ENCODE measurements at places on chromosomes 7 and 10.
A peak's percentile ranks its signal among the peaks of the same experiment; 100 is the strongest.

DNA sequence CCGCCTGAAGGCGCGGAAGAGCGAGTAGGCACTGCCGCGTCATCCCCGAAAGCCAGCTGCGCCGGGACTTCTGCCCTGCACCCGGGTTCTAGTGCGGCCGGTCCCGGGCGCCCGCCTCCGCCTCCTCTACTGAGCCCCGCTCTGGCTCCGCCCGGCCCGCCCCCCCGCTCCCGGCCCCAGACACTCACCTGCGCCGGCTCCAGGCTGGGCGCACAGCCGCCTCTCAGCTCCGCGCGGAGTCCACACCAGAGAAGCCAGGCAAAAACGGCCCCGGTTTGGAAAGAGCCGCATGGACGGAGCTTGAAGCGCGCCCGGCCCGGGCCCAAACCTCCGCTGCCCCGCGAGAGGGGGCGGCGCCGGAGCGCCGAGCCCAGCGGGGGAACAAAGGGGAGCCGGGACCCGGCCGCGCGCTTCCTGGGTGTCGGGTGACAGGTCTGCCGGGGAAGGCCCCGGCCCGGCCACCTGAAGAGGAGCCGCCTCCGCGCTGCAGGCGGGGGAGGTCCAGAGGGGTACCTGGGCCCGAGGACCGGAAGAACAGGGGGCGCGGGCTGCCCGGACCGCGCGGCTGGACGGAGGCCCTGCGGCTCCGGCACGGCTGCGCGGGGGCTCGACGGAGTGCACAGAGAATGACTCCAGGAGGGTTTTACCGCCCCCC lies 168.2 kb downstream of the NRF1 start:
- no peak for DNase-seq

GRCh38 chr10:110137142-110137545 lies 70.3 kb upstream of the MXI1 start:
- peak; percentile 55 for DNase-seq

DNA sequence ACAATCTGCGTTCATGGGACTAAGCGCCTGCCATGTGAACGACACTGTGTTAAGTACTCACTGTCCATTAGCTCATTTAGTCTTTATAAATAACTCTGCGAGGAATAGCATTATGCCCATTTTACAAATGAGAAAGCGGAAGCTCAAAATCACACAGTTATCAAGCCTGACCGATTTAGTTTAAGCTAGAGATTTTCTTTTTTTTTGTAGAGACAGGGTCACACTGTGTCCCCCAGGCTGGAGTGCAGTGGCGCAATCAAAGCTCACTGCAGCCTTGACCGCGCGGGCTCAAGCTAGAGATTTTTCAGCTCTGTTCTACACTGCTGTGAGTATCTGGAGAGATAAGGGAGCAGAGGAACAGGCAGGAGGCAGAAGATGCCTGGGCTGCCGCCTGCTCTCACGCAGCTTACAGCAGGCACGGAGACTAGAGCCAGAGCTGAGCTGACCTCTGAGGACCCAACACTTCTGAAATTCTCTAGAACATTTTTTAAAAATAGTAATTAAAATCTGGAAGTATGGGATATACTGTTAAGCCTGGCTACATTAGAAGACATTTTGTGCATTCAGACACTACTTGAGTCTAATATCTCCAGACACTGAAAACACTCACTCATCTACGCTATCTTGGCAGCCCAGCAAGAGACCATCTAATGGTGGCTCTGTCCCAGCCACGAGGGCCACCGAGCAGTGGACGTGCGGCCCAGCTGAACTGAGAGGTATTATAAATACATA lies 38.7 kb downstream of the GNA12 start:
- no peak for DNase-seq

DNA sequence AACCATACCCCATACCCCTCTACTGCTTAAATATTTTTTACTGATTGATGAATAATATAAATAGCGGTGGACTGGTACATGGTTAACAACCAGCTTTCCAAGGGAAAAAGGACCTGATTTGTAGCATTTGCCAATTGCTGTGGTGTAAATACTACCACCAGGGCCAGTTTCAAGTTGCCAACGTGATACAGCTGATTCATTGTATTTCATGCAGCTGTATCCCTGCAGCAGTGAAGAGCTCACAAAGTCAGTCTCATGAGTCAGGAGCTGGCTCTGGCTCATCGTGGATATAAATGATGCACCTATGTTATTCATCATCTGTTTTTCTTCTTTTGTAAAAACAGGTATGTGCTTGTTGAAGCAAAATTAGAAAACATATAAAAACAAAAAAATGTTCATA lies 15.2 kb downstream of the CALML5 start:
- DNase-seq: no peak

DNA sequence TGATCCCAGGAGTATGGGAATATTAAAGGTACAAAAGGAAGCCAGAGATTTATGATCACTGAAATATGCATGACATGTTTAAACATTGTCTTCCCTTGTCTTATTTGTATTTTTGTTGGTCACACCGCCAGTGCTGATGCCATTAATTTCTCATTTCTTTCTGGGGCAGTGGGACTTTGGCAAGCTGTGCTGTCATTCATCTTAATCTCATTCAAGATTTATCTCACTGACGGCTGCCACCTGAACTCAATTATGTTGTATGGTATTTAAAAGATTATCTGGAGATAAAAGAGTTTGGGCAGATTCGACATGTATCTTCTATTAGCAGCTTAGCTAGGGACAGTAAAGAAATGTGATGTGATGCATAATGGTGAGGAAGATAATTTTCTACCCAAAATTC lies 284.9 kb upstream of the PLXDC2 start:
- DNase-seq: no peak

DNA sequence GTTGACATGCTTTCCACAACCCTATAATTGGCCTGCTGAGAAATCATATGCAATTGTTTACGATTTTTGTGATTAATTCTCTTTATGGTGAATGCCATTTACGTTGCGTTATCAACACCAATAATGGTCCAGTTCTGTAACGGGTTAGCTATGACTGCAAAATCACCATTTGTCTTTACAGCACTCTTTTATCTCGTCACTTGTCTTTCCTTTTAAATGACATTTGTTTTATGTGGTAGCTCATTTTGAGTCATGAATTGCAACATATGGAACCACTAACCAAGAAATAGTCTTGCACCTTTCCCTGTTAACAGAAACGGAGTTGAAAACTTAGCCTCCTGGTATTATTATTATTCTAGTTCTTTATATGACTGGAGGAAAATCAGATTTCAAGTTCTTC lies 3.1 kb upstream of the KIAA1217 start:
- DNase-seq: no peak

DNA sequence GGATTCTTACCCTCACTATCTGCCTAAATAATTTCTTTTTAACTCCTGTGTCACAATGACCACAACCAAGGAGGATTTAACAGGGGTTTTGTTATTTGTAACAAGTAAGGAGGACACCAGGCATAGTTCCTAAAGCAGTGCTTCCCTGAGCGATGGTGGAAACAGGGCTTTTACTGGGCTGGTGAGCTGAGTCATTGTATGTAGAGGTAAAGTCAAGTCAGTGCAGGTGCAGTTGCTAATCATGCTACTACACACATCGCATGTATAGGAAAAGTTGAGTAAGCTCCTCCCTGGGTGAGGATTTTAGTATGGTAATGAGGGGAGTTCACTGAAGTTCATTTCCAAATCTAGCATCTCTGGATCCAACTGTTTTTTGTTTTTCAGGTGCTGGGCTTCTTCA lies 22.9 kb upstream of the ABCA13 start:
- no peak for DNase-seq

DNA sequence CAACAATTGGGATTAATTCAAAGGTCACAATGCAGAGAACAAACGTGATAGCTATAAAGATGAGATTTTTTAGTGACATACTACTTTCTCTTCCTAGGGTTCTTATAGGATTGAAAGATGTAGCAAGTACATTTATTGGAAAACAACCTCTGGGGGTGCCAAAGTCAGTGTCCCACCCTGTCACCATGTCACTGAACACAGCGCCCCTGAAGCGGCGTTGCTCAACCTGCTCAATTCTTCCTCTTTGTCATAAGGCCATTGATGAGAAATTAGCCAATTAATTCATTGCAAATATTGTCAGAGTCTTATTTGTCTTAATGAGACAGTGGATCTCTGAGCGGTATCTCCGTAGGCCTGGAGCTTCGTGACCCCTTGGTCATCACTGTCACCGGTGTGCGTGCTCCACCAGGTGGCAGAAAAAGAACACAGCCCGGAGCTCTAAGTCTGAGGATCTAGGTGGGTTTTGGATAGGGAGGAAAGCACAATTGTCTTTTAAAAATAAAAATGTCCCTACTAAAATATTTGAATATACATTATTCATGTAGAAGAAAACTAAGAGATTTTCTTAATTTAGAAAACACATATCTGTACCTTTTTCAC lies 362.6 kb downstream of the PAXIP1 start:
- no peak for DNase-seq

- no peak for DNase-seq
Observed at GRCh38 chr10:95909561-95909960, 1.8 kb downstream of the CC2D2B start.

- DNase-seq: no peak
Observed at GRCh38 chr10:62224606-62225005, 44.0 kb downstream of the RTKN2 start.

- DNase-seq: no peak
Observed at GRCh38 chr7:25854059-25854458, 297.9 kb upstream of the NFE2L3 start.

DNA sequence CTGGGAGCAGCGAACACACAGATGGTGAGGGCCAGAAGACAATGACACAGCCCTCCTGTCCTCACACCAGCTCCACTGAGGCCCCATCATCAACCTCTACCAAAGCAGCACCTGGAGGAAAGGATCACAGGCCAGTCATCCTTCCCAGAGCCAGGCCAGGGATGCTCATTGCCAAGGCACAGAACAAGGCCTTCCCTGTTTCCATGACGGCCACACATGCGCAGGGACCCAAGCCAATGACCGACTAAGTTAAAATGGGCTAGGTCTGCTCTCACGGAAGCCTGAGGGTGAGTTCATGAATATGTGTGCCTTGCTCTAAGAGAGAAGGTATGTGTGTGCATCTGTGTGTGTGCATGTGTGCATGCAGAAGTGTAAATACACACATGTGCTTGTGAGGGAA lies 39.6 kb downstream of the COBL start:
- DNase-seq: no peak

DNA sequence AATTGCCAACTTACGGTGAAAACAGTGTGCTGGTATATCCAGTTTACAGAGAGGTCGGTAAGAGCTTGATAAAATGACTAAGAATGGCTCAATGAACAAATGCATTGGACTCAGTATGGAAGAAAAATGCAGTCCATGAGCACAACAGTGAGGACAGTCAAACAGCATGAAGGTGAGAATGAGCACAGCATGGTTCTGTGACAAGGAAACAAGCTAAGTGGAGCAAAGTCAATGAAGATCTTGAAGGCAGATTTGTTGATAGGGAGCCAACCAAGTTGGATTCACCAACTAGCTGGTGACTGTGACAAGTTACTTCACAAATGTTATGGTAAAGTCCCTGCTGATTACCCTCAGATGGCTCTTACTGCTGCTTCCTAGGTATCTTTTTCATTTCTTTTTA lies 75.9 kb downstream of the SHOC2 start:
- no peak for DNase-seq

GRCh38 chr7:159318682-159319351 lies 174.2 kb upstream of the VIPR2 start:
- no peak for DNase-seq

GRCh38 chr7:17651863-17652385 lies 288.4 kb downstream of the SNX13 start:
- no peak for DNase-seq

DNA sequence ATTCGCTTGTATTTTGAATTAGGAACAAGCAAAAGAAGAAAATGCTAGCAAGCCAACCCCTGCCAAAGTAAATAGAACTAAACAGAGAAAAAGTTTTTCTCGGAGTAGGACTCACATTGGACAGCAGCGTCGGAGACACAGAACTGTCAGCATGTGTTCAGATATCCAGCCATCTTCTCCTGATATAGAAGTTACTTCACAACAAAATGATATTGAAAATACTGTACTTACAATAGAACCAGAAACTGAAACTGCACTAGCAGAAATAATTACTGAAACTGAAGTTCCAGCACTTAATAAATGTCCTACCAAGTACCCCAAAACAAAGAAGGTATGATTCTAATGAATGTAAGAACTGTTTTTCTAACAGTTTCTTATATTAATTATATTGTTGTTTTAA lies 87.9 kb downstream of the KMT2E start:
- no peak for DNase-seq

DNA sequence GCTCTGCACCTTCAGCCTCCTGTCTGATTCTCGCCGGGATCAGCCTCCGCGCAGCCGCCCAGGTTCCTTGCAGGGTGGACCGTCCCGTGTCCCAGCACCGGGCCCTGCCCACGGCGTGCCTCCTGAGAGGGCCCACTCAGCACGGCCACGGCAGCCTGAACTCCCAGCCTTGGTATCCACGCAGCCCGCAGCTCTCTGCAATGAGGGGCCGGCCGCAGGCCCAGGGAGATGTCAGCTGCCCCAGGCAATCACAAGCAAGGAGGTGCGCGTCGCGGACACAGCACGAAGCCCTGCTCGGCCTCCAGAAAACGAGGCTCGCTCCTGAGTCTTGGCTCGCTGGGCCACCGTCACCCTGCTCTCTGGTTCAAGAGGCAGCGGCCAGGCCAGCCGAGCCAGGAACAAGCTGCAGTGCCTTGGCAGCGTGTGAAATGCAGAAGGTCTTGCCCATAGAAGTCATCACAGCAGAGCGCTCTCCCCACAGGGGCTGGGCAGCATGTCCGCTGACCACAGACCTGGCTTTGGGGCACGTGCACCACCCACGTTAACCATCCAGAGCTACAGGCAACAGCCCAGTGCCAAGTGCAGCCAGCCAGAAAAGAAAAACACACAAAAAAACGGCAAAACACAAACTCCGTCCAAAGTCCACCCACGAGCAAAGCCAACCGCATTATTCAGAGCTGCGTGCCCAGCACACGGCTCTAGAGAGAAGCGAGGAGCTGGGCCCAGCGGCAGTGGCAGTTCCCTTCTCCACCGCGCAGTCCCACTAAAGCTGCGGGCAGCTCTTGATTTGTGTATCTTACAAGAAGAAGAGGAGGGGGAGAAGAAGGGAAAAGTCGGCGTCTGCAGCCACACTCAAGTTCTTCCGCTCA lies 13.9 kb downstream of the GPER1 start:
- DNase-seq: no peak

DNA sequence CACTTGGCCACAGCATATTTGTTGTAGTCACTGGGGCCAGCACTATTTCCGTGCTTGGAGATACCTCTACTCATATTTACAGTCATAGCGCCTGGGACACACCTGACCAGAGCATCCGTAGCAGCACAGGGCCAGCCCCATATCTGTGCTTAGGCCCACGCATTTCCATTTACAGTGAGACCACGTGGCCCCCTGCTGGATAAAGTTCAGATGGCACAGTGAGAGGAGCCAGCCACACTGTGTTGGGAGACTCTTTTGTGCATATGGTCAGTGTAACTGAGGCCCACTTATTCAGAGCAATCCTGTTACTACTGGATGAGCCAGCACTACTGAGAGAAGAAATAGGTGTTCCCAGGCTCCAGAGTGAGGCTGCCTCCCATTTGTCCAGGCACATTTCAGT lies 455.3 kb downstream of the REEP3 start:
- peak; percentile 5 for DNase-seq

GRCh38 chr10:9681655-9682054 lies 1336.0 kb upstream of the CELF2 start:
- no peak for DNase-seq

GRCh38 chr7:93890464-93891068 lies at the start of gene TFPI2:
Gene TFPI2 (minus strand): TSS chr7:93890753. CDS start chr7:93890678, 75 bp downstream.
- no peak for DNase-seq

Measured in right renal pelvis (tissue), 4 donors.